ENCODE measurements at places on chromosomes 6 and 20.

DNA sequence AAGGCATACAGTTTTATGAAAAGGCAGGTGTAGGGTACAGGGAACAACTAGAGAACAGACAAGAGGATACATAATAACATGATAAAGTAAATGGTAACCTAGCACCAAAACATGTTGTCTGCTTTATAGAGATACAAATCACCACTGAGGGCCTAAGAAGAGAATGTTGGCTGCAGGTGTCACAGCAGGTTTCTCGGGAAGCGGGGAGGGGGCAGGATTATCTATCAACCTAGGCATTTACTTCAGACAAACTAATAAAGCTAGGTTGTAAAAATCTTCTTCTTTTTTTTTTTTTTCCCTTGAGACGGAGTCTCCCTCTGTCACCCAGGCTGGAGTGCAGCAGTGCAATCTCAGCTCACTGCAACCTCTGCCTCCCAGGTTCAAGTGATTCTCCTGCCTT lies 22.7 kb downstream of the PIM1 start:
- no peak for DNase-seq

DNA sequence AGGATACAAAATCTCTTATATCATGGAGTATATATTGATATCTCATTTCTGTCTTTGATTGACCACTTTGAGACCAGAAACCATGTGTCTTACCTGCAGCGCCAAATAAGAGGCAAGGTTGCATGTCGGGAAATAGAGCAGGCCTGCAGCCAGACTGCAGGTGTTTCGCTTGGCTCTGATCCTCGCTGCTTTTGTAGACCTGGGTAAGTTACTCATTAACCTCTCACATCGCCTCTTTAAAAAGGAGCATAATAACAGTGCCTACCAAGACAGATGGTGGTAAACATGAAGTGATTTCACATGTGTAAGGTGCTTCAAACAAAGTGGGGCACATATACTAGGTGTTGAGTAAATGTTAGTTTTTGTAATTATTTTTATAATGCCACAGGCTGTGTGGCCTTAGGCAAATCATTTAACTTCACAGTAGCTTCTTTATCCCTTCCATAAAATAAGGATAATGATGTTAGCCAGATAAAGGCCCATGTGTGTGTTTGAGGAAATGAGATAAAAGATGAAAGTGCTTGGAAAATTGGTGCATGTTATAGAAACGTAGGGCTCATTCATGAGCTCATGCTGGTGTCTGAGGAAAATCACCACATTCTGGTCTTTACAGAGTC lies 248.8 kb upstream of the MAP3K7 start:
- no peak for DNase-seq

- DNase-seq = no peak
Observed at GRCh38 chr6:142725024-142725770, 219.8 kb downstream of the HIVEP2 start.

DNA sequence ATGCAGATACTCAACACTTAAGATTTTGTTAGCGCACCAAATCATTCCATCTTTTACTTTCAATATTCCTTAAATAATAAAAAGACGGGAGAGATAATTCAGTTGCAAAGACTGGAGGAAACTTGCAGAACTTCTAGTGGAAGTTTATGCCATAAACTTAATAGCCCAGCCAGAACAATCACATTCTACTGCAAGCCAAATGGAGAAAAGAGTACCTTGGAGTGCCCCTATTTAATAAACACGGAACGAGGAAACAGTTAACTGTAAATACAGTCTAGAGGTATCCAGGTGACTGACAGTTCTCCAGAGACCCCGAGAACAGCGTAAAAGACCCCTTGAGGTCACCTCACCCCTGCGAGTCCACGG lies 635 bp downstream of the SLC35B3 start:
- DNase-seq = no peak

DNA sequence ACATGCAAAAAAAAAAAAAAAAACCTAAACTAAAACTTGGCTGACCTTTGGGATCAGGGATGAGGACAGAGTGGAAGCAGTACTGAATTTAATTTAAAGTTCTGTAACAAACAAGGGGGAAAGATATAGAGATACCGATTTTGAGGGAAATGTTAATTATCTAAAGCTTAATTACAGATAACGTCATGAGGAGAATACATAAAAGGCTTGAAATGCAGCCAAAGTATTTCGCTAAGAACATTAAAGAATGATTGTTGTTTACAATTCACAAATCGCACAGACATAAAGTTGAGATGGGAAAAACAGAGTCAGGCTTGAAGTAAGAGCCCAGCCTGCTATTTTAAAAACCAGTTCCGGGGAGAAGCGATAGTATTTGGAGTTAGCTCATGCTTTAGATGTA lies 208.0 kb upstream of the SASH1 start:
- no peak for DNase-seq

GRCh38 chr20:62755817-62756724 lies 40.2 kb upstream of the MRGBP start:
- no peak for DNase-seq

DNA sequence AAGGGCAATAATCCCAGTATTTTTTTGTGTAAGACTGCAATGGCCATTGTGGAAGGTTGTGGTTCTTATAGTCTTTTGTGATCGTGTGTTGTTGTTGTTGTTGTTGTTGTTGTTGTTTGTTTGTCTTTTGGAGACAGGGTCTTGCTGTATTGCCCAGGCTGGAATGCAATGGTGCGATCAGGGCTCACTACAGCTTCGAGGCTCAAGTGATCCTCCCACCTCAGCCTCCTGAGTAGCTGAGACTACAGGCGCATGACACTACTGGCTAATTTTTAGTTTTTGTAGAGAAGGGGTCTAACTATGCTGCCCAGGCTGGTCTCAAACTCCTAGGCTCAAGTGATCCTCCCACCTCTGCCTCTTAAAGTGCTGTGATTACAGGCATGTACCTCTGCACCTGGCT lies 3.5 kb upstream of the GSTA4 start:
- no peak for DNase-seq

DNA sequence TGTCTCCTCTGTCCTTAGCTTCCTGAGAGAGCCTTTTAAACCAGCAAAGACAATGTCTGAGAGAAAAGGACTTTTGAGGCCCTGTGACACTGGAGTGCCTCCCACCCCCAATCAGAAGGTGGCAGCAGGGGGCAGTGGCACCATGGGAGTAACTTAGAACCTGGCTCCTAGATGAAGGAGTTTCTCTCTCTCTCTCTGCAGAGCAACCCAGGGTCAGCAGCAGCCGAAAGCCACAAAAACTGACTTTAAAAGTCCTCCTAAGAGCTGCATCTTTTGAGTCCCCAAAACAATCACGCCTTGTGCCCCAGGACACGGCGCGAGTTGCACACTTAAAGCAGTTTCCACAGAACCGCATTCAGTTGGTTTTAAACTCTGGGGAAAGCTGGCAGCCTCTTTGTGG lies 5.3 kb upstream of the TCP11 start:
- DNase-seq = no peak

- DNase-seq = no peak
Observed at GRCh38 chr6:136624347-136624746, 74.1 kb upstream of the MAP7 start.

DNA sequence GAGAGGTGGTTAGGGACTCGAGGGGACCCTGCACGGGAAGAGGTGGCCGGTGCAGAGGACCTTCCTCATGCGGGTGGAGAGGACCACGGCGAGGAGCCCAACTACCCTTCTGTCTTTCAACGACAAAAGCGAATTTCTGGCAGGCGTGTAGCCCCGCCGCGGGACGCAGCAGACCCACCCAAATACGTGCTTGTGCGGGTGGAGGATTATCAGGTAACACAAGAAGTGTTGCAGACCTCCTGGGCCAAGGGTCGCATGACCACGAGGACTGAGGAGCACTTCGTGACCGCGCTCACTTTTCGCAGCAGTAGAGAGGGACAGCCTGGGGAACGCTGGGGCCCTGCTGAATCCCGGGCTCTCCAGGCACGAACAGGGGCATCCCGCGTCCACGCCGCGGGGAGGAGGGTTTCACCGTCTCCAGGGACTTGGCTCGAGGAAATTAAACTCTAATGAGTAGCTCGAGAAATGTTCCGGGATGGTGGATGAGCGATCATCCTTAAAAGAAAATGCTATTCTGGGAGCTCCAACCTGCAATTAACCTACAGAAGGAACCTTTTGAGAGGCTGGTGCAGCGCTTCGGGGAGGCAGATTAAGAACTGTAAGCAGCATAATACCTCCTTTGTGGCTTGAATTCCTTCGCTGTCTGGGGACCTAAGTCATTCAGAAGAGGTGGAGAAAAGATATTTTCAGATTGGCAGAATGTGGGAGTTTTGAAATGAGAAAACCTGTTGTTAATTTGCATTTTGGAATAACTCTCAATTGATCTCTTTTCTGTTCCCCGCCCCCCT lies 804 bp downstream of the C6orf141 start:
- no peak for DNase-seq

GRCh38 chr20:37534401-37535157 lies 6.9 kb upstream of the BLCAP start:
- DNase-seq = peak; percentile 4

DNA sequence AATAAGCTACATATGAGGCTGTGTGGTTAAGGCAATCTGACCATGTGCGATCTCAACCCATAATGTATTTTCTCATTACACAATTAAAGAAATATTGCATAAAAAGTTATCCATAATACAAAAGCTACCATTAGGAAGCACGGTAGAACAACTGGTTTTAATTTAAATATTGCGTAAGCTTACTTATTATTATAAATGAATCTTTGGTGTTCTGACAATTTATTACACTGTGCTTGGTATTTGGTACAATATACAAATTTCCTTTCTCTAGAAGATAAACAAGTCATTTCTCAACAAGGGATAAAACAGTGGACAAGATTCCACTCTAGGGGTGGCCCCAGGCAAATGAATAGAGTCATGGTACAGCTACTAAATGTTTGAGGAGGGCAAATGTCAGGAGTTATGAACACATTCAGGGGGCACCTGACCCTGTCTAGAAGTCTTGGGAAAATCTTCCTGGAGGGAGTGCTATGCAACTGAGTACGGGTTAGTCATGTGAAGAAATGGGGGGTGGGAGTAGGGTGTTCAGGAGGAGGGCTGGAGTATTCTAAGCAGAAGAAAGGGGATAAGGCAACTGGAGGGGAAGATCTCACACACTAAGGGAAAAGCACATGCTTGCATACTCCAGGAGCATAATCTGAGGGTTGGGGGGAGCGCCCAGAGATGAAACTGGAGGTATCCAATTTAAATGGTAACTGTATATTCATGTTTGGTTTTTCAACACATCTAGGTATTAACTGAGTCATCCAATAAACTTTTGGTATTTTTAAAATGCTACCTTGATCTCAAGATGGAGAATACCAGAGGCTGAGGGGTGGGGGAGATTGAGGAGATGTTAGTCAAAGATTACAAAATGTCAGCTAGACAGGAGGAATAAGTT lies 296.9 kb upstream of the SGK1 start:
- no peak for DNase-seq

- DNase-seq = peak; percentile 4
Observed at GRCh38 chr6:164039954-164040375, 625.4 kb downstream of the QKI start.

- no peak for DNase-seq
Observed at GRCh38 chr20:32727683-32728082, 15.6 kb downstream of the COMMD7 start.

- DNase-seq = no peak
Observed at GRCh38 chr6:143615785-143616184, 62.0 kb upstream of the PHACTR2 start.

DNA sequence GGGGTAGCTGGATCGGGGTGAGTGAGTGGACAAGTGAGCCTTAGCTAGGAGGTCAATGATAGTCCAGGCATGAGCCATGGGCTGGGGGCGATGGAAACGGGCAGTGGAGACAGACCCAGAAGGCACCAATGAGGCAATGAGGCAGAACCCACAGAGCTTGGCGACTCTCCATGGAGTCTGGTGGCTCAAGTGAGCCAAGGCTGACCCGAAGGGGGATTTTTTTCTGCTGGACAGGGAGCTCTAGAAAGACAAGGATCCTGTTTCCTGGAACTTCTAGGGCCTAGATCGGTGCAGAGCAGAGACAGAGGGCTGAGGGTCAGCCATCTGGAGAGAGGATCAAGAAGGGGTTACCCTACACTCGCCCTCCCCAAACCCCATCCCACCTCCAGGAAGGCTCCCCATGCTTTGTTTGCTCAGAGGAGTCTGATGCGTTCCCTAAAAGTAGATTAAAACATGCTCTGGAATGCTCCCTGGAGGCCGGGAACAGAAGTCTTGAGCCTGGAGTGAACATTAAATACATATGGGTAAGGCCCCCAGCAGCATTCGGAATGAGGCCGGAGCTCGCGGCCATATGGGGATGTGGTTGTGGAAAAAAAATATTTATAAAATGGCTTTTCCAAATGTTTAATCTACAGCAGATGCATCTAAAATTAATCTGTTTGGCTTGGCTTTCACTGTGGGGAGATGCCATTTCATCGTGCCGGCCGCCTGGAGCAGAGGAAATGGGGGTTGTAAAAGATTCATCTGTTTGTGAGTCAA lies 237.8 kb upstream of the PMEPA1 start:
- DNase-seq = no peak

DNA sequence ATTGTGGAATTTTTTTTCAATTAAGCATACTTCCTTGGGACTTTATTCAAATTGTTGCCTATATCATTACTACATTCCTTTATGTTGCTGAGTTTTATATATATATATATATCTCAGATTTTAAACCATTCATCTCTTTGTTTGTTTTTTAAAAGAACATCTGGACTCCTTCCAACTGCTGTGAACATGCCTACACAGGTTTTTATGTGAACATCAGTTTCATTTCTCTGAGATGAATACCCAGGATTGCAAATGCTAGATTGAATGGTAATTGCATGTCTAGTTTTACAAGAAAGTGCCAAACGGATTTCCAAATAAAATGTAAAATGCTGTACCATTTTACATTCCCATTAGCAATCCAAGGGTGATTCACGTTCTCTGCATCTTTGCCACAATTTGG lies 1289.3 kb downstream of the HACE1 start:
- DNase-seq = no peak

GRCh38 chr6:95805699-95806098 lies 210.1 kb upstream of the FUT9 start:
- no peak for DNase-seq

GRCh38 chr6:21050935-21051334 lies 516.7 kb downstream of the CDKAL1 start:
- DNase-seq = no peak

DNA sequence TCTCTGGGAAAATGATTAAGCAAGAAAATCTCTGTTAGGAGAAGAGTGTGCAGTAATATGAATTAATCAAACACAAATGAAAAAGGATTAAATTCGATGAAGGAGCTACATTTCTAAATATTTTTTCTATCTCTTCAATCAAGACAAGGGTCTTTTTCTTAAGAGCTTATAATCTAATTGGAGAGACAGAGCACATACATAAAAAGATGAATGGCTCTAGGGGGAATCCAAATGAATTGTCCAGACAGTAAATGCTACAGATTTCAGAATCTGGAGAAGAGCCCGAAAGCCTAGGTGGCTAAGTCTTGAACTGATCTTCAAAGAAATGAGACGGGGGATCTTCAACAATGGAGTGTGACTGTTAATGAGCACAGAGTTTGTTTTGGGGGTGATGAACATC lies 723.6 kb downstream of the UTRN start:
- no peak for DNase-seq

DNA sequence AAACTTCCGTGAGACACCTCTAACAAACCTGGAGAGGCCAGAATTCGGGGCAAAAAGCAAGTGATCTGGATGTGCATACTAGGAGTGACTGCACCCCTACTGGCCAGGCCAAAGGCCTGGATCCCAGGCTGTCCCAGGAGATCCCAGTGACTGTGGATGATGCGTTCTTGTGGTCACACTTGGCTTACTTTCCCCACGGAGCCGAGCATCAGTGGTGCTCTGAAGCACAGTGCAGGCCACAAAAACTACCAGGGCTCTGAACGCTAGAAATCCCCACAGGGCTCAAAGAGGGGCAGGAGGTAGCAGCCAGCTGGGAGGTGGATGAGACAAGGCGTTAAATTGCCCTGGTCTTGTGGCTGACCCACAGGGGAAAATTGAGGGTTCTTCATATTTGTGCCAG lies 7.1 kb downstream of the TRIM26 start:
- DNase-seq = no peak

- DNase-seq = no peak
Observed at GRCh38 chr20:37310951-37311350, 21.5 kb downstream of the MANBAL start.

Data from stimulated activated naive CD4-positive, alpha-beta T cell treated with Interleukin-2 at 50 U/mL for 16 hours (primary cell).